Kidney (tissue), 22 donors: ENCODE measurements at places on chromosomes 5 and 9.
A peak's percentile ranks its signal among the peaks of the same experiment; 100 is the strongest.

DNA sequence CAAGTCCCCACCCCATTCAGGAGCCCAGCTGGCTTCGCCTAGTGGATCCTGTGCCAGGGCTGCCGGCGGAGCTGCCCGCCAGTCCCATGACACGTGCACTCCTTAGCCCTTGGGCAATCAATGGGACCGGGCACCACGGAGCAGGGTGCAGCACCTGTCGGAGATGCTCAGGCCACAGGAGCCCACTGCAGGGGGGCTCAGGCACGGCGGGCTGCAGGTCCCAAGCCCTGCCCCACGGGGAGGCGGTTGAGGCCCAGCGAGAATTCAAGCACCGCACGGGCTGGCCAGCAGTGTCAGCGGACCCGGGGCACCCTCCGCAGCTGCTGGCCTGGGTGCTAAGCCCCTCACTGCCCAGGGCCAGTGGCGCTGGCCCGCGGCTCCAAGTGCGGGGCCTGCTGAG lies 969.7 kb upstream of the CDH10 start:
- no peak for DNase-seq

DNA sequence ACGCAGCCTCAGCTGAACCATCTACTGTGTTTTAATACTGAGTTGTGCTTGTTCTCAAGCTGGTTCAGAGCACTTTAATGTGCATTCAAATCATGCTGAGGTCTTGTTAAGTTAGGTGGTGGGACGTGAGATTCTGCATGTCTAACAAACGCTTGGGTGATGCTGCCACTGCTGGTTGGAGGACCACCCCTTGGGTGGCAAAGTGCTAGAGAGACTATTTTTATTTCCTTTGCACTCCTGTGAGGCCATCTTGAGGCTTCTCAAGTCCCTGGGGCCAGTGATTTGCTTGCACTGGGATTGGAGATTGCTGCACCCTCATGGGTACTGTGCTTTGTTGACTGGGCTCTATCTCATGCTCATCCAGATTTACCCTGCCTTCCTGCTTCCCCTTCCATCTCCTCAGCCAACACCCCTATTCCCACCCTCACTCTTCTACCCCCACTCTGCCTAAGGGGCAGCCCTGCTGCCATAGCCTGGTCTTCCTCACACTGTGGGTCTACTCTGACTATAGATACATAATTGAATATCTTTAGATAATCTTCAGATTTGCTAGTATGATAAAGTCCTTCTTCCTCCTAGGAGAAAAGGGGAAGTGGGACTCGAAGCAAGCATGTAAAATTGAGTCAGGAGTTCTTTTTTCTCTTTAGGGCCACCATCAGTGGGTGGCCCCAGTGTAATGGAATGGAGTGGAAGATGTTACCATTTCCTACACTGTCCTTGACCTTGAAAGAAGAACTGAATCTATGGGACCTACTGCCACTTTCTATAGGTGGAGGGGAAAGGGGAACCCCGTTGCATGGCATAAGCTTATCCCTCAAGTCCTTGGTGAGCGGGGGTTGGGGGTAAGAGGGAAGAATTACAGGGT lies 45.1 kb upstream of the SUB1 start:
- DNase-seq: no peak

- DNase-seq: no peak
Observed at GRCh38 chr5:68529581-68529980, 314.0 kb downstream of the PIK3R1 start.

- no peak for DNase-seq
Observed at GRCh38 chr5:108303086-108303485, 78.8 kb downstream of the FBXL17 start.

- DNase-seq: peak; percentile 96
Observed at GRCh38 chr9:89179895-89180734, 1.5 kb upstream of the SHC3 start.

DNA sequence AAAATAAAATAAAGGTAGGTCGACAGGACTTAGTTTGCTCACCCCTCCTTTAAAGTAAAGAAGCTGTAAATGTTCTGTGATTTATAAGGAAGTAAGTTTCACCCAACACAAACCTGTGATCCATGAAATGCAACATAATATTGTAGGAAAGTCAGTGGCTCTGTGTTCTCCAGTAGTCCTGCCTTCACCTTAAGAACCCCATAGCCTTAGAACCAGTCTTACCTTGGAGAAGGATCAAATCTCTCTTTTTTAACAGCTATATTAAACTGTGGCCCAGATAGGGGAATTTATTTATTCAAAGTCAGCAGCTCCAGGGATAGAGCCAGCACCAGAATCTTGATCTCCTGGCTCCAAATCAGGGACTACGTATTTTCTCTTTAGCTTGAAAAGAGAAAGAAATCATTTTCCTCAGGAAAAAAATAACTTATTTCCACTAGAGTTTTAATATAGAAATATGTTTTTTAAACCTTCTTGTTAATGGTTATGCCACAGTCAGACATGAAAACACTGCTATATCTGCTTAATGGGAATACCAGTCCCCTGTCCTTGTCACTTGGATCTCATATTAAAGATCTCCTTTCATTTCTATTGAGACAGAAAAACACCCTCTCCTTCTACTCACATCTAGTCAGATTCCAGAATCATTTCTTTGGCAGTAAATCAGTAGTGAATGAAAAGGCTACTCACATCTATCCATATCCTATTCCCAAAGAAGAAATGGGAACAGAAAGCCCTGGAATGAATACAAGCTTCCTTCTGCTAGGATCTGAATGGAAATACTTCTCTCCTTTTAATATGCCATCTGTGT lies 269.2 kb upstream of the TNC start:
- peak; percentile 60 for DNase-seq

DNA sequence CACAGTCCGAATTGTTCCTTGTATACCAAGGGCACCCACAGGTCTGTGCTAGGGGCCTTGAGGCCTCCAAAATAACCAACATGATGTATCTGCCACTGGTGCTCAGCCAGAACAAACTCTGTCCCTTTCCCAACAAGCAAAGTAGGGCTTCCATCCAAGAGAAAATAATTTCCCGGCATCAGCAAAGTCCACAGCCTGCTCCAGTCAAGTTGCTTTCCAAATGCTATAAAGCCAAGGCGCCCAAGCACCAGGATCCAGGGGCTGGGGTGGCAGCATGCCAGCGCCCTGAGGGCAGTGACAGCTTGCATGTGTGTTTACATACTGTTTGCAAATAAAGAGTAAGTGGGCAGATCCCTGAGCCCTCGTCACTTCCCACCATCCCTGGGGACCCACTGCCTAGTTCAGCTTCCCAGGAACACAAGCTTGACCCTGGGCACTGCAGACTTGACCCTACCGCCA lies 155.9 kb downstream of the ERCC6L2 start:
- DNase-seq: no peak

DNA sequence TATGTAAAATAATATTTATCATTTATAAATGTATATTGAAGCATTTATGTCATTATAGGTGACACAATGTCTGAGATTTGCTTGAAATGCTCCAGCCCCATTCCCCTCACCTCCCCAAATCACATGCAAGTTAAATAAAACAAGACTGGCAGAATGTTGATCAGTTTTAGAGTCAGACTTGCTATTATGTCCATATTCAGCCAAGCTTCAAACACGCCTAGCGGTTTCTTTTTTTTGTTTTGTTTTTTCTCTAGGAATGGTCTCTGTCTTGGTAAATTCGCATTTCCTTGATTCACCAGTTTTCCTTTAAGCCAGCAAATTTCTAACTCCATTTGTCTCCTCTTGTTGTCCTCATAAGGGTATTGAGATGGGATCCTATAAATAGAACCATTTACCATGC lies 153.0 kb upstream of the HMHB1 start:
- no peak for DNase-seq

GRCh38 chr9:22682961-22683699 lies 236.5 kb downstream of the DMRTA1 start:
- peak; percentile 9 for DNase-seq

DNA sequence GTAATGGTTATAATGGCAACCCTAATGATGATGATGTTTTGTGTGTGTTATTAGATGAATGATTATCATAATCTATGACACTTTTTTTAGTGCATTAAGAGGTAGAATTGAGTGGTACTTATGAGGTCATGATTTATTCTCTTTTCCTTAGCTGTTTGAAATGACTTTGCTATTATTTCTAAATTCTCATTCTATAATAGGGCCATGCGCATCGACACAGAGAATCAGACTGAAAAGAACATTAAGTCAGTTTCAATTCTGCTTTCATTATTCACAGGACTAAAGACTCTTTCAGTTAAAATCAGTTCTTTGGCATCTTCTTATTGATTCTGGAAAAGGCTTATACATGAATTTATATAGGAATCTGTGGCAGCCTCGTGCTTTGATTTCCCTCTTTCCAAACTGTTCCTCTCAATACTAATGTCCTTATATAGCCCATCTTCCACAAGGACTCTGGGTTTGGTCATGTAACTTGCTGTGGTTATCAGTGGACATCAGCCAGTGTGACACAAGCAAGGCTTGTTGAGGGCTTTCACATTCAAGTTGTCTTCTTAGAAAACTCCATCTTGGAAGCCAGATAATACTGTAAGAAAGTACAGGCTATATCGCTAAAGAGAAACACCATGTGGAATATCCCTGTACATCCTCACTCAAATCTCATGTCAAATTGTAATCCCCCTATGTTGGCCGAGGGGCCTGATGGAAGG lies 140.3 kb upstream of the CHD1 start:
- DNase-seq: no peak

GRCh38 chr5:83955916-83956315 lies 235.3 kb upstream of the HAPLN1 start:
- DNase-seq: no peak

DNA sequence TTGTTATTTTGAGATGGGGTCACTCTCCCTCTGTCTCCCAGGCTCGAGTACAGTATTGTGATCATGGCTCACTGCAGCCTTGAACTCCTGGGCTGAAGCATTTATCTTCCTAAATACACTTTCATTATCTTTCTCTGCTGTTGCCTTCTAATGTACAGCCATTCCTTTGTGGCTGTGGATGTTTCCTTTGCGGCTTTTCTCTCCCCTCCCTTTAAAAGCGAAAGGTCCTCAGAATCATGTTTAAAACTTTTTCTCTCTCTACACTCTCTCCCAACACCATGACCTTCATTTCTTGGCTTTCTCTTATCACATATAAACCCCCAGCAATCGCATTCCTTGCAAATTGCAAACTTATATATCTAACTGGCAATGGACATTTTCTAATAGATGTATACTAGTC lies 1.6 kb downstream of the IFNA2 start:
- DNase-seq: no peak

- DNase-seq: no peak
Observed at GRCh38 chr5:158967541-158967940, 132.2 kb downstream of the EBF1 start.

DNA sequence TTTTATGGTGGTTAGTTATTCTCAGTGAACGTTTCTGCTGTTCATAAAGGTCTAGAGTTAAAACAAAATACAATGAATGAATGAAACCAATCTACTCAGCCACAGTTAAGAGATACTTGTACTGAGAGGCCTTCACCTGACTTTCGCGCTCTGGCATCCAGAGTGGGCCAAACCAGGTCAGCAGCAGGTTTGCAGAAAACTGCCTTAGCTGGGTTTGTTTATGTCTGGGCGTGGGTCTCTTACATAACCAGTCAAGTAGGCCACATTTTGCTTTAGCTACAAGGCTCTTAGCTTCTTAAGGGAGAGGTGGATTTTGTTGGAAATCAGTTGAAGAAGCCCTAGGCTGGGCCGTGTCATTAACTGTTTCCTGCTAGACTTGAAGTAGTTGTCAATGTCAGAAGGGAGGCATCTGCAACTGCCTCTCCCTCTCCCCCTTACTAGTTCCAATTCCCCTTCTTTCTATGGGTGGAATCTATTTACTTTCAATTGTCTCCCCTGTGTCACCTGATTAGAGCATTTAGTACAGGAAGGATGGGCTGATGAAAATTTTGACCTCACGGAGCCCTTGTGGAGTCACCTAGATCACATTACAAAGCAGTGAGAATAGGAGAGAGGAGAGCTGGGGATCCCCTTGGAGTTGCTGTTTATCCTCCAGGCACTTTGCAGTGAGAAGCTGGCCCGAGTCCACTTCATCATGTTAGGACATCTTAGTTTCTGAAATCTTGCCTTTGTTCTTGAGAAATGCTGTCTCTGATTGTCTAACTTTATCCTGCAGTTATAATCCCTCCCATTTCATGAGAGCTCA lies 200.5 kb downstream of the ARHGEF28 start:
- DNase-seq: peak; percentile 21

GRCh38 chr5:168153876-168154270 lies 137.6 kb upstream of the WWC1 start:
- DNase-seq: no peak

DNA sequence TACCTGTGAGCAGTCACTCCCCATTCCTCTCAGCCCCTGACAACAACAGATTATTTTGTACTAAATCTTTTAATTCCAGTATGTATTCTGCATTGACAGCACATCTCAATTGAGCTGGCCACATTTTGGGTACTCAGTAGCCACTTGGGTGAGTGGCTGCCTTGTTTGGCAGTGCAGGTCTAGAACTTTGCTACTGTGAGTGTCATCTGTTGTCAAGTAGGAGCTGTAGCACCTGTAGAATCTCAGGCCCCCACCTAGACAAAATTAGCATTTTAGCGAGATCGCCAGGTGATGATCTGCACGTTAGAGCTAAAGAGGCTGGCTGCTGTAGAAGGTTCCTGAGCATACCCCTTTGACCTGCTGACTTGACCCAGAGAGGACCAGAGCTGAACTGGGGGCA lies 44.4 kb upstream of the CPEB4 start:
- no peak for DNase-seq

DNA sequence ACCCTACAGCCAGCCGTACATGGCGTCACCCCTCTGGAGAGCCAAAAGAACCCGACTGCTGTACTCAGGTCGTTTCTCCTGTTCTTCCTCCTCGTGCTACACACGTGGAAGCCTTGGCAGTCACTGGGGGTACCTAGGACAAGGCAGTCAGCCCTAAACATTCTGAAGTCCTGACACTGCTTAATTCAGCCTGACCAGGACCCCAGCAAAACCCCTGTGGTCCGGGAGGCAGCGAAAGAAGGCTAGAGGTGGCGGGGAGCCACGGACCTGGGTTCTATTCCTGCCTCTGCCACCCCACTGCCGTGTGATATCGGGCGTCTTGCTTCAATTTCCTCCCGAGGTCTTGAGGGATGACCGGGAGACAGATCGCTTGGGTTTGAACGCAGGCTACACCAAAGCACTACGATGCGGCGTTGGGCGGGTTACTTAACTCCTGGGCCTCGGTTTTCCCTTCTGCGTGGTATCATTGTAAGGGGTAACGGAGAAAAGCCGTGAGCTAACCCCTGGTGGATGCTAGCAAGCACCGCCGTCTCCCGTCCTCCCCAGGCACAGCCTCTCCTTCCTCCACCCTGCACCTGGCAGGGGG lies 429 bp upstream of the ARL10 start:
- DNase-seq: no peak

DNA sequence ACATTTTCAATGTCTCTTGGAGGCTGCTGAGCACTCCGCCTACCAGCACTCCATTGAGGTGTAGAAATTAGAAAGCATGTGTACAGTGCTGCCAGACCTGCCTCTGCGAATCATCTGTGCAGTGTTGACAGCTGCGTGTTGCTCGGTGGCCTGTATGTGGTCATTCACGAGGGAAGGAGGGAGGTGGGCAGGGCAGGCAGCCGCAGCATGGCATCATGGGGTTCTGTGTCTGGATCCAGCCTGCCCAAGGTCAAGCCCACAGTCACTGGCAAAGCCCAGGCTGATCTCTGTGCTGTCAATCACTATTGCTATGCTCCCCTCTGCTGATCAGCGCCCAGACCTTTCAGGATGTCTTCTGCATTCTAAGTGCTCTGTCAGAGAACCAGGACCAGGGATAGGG lies 8.0 kb upstream of the PDZD2 start:
- DNase-seq: no peak
